ENCODE measurements at places on chromosomes 2 and 18. TPM values are rescaled to one million over a fixed set of nuclear protein-coding genes. Genes with fewer than 3 reads are reported as not detected.

KCNG3 gene
- not detected for total RNA-seq

IL37 gene
- total RNA-seq = not detected

GCG gene
- total RNA-seq = not detected

CLEC4F gene
- not detected for total RNA-seq

TDRD15 gene
- not detected for total RNA-seq

FTCDNL1 gene
- 0.73 TPM for total RNA-seq

PXDN gene
- total RNA-seq = 119 TPM

MC5R gene
- total RNA-seq = not detected

RPS27A gene
- total RNA-seq = 422 TPM

ACVR1C gene
- total RNA-seq = 6.2 TPM
